GM13977 (cell line): ENCODE measurements at places on chromosomes 2 and 18.

GRCh38 chr2:241304039-241304670, 11.3 kb downstream of the HDLBP start:
- no peak for DNase-seq

GRCh38 chr2:52939250-52939649, 828.4 kb upstream of the CHAC2 start:
- no peak for DNase-seq

GRCh38 chr2:158722266-158723105, 72.6 kb upstream of the DAPL1 start:
- no peak for DNase-seq

DNA sequence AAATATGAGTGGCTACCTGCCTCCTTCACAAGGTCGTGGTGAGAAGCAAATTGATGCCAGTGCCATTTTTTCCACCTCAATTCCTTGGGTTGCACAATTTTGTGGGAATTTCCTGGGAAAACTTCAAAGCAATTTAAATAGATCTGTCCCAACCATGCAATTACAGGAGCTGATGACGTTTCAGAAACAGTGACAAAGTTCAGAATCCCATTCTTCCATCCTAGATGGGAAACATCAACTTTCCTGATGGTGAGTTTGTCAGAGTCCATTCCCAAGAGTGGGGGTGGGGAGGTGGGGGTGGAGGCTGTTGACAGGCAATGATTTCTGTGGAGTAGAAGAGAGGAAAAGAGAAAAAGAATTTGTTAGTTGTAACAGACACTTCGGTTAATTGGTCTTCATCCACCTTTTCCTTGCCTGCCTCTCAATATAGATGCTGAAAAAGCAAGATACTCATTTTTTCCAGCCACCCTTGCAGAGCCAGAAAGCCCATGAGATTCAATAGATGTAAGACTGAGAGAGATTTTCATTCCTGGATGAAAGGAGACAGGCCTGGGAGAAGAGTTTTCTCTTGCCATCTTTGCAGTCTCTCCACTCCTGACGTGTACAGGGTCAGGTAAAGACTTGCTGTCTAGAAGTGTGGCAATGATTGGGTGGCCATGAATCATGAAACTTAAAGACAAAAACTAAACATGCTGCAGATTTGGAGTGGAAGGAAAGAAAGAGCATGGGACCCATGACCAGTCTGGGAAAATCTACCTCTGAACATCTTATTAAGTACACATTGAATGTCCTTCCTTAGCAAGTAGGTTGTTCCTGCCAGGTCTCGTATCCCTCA, 47.3 kb downstream of the SOCS6 start:
- DNase-seq: no peak

DNA sequence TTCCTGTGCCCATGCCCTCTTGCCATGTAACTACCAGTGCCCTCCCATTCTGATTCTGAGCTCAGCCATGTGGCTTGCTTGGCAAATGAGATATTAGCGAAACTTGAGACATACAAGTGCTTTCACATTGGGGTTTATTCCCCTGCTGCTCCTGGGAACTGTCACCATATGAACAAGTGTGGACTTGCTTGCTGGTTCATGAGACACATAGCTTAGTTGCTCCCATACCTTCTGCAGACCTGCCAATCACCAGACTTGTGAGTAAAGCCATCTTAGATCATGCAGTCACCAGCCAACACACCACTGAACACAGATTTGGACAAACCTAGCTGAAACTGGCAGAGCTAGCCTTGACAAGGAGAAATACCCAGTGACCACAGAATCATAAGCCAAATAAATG, 155.1 kb downstream of the SS18 start:
- no peak for DNase-seq

DNA sequence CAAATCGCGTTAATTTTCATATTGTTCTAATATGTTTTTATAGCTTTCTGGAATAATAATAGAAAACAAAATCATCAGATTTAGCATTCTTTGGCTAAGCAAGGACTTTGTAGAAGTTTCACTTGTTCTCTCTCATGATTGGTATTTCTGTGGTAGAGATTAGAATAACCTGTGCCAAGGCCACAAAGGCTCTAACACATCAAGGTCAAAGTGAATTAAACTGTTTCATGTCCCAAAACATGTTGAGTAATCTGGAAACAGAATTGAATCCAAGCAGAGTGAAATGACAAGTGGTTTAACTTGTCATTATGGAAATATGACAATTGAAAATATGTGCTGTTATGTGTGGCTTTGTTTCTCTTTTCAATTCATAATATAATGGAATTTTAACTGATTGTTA, 617.4 kb downstream of the CCDC85A start:
- DNase-seq: no peak

GRCh38 chr2:31387850-31388249, 26.7 kb downstream of the XDH start:
- no peak for DNase-seq

DNA sequence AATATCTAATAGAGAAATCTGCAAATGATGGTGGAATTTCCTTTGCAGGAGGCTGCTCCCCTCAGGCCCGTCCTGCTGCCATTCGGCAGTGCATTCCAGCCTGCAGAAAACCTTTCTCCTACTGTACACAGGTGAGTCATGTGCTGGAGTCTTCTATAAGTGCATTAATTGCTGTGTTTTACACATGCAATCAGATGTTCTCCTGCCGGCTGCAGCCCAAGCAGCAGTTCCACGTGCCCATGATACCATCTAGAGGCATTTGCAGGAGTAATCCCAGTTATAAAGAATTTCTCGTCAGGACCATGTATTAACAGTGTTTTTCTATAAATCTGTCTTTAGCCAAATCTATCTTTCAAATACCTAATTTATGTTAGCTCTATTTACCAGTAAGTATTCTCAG, 304.7 kb upstream of the HNMT start:
- no peak for DNase-seq

- DNase-seq: no peak
Observed at GRCh38 chr2:238166391-238167343, 7.9 kb downstream of the ERFE start.

GRCh38 chr2:236503100-236503499, 66.5 kb upstream of the ACKR3 start:
- no peak for DNase-seq

GRCh38 chr18:79631096-79631507, 48.5 kb upstream of the CTDP1 start:
- no peak for DNase-seq

- no peak for DNase-seq
Observed at GRCh38 chr2:230914886-230915285, 10.2 kb downstream of the GPR55 start.

- DNase-seq: no peak
Observed at GRCh38 chr18:23238152-23238531, 102.9 kb downstream of the CABLES1 start.

DNA sequence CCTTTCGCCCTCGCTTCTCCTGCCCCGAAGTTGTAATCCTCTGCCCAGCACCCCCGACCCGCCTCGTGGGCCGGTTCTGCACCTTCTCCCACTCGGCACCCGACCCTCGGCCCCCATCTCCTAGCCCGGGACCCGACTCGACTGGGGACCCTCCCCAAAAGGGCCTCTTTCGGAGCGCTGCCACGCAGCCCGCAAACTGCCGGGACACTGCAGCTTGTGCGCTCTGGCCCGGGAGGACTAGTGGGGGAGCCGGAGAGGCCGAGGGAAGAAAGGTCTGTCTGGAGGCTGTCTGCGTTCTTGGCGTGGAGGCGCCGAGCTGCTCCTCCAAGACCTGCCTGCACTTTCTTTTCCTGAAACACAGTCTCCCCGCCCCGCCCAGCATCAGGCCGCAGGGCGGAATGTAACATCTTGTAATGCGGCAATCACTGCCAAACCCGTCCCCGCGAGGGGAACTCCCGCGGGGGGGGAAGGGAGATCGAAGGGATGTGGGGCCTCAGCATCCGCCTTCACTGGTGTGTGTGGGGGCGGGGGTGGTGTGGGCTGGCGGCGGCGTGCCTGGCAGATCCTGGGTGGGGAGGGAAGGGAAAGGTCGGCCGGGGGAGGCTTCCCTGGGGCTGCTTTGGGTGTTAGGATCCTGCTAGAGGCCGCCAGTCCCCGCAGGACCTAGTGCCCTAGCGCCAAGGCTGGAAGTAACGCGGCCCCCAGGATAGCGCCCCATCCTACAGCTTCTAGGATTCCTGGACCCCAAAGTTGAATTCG, 7.4 kb downstream of the DLX2 start:
- peak; percentile 80 for DNase-seq

DNA sequence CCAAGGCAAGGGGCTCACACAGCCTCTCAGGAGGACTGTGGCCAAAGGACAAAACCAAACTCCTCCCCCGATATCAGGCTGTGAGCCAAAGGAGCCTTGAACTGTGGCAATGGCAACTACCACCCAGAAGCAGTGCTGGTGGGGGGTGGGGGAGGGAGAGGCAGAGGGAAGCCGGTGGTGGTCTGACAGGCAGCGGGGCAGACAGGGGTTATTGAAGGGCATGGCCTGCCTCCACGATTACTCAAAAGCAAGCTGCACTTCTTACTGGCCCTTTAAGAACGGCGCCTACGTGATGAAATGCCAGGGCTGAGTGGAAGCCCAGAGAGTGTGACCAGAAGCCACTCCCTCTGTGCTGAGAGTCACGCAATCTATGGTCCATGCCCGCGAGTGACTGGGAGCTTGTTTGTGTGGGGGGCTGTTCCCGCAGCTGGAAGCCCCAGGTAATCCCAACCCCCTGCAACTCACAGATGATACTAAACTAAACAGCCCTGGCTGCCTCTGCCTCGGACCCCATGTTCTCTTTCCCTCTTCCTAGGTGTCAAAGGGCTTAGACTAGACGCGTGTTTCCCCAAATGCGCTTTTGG, 128.2 kb upstream of the CXCR4 start:
- DNase-seq: no peak
